ENCODE measurements at places on chromosomes 5 and 9. TPM values are rescaled to one million over a fixed set of nuclear protein-coding genes. Genes with fewer than 3 reads are reported as not detected.

DNA sequence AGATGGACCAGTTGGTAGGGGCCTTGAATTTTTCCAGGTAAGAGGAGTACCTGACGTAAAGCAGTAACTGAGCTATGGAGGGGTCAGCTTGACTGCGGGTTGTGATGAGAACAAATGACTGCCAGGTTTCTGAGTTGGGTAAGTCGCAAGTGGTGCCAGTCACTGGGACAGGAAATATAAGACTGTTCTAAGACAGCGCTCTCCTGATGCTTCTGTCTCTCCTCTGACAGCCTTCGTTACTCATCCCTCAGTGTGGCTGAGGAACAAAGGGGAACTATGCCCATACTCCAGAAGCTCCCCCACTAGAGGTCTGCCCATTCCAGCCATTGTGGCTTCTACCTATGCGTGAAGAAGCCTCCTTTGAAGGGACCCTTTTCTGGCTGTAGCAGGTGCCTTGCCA lies 13.3 kb downstream of the CAVIN4 start:
- DNase-seq: no peak

DNA sequence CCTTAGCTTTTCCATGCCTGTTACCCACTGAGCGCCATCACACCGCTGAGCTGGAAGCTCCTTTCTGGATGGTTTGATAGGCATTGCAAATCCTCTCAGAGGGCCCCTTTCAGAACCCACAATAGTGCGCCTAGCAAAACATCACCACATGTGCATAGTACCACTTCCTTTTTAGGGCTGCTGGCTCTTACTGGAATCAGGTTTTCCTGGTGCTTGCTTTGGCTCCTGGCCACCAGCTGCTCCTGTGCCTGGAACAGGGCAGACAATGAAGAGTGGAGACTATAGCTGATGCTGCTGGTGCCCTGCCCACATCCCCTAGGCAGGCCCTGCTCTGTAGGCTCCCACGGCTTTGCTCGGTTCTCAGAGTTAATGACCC lies 163.6 kb upstream of the SEMA6A start:
- DNase-seq: no peak

GRCh38 chr9:14156046-14156445 lies 157.9 kb downstream of the NFIB start:
- no peak for DNase-seq

- DNase-seq: no peak
Observed at GRCh38 chr5:756865-757345, 27.6 kb downstream of the ZDHHC11B start.

- DNase-seq: no peak
Observed at GRCh38 chr9:136826703-136827582, 15.3 kb upstream of the AJM1 start.

DNA sequence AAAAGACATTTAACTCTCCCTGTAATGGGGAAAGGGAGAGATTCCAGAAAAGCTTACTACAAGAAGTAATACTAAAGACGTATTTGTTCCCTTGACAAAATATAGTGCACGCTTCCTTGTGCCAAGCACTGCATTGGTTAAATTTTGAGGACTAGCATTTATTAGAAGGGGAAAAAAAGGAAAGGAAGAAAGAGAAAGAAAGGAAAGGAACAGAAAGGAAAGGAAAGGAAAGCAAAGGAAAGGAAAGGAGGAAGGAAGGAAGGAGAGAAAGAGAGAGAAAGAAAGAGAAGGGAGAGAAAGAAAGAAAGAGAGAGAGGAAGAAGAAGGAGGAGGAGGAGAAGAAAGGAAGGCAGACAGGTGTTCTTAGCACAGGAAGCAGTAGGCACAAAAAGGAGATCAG lies 110.1 kb upstream of the CDH6 start:
- no peak for DNase-seq

- DNase-seq: no peak
Observed at GRCh38 chr5:5598547-5599113, 176.2 kb downstream of the ICE1 start.

DNA sequence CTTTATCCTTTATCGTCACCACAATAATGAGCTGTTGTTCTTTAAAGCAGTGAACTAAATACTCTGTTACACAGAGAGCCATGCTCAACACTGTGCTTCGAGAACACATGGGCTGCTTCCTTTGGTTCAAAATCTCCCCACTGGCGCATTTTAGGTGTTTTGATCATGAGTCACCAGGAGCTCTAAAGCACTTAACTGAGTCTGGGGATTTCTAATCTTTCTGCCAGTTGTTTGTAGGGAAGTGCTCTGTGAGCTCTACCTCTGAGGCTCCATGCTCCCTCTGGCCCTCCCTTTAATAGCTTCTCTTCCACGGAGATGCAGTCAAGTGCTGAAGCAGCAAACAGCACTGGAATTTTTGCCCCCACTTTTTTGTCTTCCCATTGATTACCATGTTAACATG lies 17.0 kb downstream of the ERAP2 start:
- DNase-seq: no peak

GRCh38 chr5:178372142-178372571 lies 139.6 kb upstream of the PHYKPL start:
- DNase-seq: no peak

GRCh38 chr9:93810028-93810971 lies 144.9 kb downstream of the BARX1 start:
- no peak for DNase-seq

SPACA9 gene
- 2.2 TPM for polyA plus RNA-seq

HTR4 gene
- polyA plus RNA-seq: not detected

FRMD3 gene
- 0.22 TPM for polyA plus RNA-seq

ADCY2 gene
- polyA plus RNA-seq: not detected

NPDC1 gene
- polyA plus RNA-seq: 22.8 TPM

XPA gene
- 36.2 TPM for polyA plus RNA-seq

PRRX2 gene
- polyA plus RNA-seq: not detected

SLC36A2 gene
- polyA plus RNA-seq: not detected

MARCHF11 gene
- not detected for polyA plus RNA-seq

CREB3 gene
- 59.7 TPM for polyA plus RNA-seq
